ENCODE measurements at places on chromosomes 3 and 15.

DNA sequence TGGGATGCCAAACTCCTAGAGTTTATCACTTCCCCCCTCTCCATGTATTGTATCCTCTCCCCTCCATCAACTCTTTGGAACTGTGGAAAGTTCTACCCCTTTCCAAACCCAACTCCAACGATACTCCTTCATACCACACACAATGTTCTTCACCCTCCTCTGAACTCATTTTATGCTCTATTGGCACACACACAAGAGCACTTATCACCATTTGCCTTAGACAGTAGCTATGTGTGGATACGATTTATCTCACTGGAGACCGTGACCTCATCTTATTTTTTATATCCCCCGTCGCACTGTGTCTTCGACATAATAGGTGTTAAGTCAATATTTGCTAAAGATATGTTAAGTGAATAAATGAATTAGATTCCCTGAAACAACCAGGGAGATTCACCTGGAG lies 316.5 kb upstream of the PROK2 start:
- no peak for DNase-seq

DNA sequence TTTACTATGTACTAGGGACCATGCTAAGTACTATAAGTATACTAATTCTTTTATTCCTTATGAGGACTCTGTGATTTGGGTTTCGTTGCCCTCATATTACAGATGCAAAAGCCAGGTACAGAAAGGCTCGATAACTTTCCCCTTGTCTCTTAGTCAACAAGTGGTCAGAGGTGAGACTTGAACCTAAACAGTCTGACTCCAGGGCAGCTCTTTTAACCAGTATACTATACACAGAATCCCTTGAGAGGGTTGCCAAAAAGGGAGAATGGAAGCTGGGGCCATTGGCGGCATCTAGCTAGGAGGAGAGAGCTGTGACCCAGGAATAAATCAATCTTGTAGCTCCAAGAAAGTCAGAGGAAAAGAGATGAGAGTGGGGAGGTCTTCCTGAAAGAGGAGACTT lies 92.4 kb downstream of the TOP2B start:
- no peak for DNase-seq

- no peak for DNase-seq
These were observed 22.1 kb downstream of the UBE3A start for GRCh38 chr15:25416693-25417092.

DNA sequence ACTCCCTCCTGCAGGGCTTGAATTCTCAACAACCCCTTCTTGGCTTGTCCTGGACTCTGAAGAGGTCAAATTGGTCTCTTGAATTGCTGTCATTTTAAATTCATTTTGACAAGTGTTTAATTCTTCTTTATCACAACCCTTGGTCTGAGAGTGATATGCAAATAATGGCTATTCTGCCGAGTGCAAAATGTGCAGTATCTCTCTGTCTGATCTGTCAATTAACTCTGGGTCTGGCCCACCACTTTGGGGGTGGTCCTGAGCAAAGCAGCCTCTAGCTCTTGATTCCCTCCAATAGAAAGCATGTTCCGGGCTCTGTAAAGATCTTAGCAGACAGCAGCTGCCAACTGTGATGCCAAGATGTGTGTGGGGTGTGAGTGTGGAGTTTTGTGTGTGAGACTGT lies 2.2 kb upstream of the IGDCC3 start:
- DNase-seq, result no peak

DNA sequence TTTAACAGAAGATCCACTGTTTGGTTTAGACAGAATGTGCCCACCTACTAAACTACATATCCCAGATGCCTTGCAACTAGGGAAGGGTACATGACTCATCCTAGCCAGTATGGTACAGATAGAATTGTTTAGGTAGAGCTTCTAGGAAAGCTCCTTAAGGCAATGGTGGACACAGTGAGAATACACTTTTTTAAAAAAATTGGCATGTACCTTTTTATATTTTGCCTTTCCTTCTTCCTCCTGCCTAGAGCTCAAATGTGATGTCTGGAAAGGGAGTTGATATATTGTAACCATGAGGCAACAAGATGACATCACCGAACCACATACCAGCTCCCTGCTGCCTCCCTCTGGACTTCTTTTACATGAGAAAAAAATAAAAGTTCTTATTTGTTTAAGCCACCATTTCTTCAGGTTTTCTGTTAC lies 14.4 kb upstream of the C3orf80 start:
- DNase-seq, result peak; percentile 52

- no peak for DNase-seq
These were observed 79.2 kb downstream of the IL1RAP start for GRCh38 chr3:190593075-190593474.

DNA sequence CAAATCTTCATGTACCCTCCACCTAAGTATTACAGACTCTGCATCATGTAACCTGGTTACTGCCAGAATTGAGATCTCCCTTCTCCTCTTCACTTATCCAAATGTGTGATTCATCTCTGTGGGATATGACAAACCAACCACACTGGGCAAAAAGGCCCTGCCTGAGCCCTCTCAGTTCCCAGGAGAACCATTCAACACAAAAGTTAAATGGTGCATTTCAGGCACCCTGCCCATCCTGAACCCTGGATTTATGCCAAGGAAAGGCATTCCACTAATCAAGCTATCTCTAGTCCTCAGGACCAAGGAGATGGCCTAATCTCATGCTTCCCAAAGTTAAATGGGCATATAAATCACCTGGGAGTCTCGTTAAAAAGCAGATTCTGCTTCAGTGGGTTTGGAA lies 108.5 kb downstream of the TNIK start:
- peak; percentile 87 for DNase-seq

DNA sequence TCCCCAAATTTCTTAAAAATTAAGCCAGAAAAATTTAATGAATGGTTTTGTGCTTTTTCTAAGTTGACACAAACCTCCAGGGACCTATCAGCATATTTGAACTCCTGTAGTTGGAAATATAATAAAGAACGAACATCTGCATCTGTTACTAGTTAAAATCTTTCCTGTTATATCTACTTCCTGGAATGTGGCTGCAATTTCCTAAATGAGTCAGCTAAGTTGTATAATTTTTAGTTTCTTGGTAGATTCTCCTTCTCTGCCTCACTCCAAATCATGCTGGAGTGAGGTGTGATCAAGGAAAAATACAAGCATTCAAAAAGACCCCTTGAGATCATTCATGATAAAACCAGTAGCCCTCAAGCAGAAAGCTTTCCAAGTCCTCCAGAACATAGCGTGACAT lies 106.2 kb upstream of the MCTP2 start:
- DNase-seq, result peak; percentile 64

- no peak for DNase-seq
These were observed 8.2 kb downstream of the MAGEF1 start for GRCh38 chr3:184703657-184704056.

DNA sequence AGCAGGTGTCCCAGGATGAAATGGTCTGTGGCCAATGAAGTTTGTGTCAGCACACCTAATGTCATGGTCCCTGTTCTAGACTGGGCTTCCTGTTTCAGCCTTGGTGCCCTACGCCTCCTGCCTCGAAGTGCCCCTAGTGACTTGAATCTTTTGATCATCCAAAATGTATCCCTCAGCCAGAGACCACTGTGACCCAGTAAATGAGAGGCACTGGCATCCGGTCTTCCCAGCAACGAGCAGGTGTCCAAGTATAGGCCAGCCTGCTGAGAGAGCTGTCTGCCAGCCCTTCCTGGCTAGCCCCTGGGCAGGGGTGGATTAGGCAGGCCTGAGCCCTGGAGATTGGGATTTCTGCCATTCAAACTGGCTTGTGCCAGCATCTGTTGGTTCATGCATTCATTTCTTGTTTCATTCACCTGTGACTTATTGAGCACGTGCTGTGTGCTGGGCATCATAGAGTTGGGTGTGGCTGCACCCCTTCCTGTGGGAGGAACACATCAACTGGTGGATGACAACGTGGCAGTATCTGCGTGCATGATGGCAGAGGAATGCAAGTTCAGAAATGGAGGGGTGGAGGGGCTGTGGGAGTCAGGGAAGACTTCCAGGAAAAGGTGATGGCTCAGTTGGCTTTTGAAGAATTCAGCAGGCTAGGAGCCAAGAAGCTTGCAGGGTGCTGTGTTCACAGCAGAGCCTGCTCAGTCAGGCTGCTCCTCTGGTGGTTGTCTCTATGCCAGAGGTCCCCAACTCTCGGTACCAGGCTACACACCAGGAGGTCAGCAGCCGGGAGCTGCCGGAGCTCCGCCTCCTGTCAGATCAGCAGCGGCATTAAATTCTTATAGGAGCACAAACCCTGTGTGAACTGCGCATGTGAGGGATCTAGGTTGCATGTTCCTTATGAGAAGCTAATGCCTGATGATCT lies 21.6 kb downstream of the ESYT3 start:
- no peak for DNase-seq

GRCh38 chr3:44080474-44081072 lies 161.1 kb upstream of the TOPAZ1 start:
- no peak for DNase-seq

- DNase-seq, result peak; percentile 61
These were observed 105.7 kb downstream of the PPP2R3A start for GRCh38 chr3:136070953-136071949.

- DNase-seq, result peak; percentile 69
These were observed 1.0 kb downstream of the PRKCD start for GRCh38 chr3:53161820-53162671.

- DNase-seq, result peak; percentile 59
These were observed 222.3 kb upstream of the CDIN1 start for GRCh38 chr15:36356978-36357601.

DNA sequence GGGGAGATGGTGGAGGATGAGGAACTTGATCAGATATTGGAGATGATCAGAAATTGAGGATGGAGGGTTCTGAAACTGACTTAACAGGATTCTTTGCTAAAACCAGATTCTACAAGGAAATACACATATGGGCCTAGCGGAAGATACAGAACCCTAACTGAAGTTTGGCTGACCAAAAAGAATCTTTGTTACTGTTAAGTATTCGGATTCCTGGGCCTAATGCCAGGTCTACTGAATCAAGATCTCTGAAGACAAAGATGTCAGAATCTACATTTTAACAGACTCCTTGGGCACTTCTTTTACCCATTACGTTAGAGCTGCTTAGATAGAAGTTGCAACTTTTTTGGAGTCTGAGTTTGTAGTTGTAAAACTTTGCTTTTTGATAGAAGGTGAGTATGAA lies 137.7 kb downstream of the FNDC3B start:
- peak; percentile 20 for DNase-seq

DNA sequence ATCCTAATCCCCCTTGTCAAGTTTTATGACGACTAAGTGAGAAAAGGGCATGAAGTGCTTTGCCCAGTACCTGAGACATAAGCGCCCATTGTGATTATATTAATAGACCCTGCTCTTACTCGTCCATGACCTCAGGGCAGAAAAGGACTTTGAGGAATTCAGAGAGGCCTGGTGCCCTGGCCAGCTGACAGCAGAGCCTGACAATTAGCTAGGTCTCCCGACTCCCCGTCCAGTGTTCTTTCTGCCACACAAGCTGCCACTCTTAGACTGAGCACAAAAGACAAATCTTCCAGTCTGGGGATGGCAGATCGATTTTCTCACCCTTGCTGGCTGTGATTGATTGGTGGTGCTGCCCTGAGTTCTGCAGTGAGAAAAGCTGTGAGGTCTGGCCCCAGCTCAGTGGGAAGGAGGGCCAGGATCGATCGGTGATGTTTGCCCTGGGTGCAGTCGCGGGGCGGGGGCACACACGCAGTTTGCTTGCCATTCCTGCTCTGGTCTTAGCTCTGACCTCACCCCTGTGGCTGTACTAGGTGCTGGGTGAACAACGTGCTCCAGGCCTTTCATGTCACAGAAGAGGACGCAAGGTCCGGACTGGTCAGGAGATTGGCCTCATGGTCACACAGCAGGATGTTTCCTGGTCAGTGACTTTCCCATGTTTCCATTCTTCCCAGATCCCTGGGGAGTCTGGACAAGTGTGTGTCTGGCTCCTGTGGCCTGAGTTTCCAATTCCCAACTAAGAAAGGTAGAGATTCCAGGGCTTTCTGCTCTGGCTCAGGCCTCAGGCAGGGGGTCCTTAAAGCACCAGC lies 67.4 kb upstream of the TLE3 start:
- DNase-seq, result no peak

GRCh38 chr3:58068122-58068809 lies 60.0 kb downstream of the FLNB start:
- no peak for DNase-seq

GRCh38 chr3:104886220-104886995 lies 480.3 kb upstream of the ALCAM start:
- peak; percentile 26 for DNase-seq

DNA sequence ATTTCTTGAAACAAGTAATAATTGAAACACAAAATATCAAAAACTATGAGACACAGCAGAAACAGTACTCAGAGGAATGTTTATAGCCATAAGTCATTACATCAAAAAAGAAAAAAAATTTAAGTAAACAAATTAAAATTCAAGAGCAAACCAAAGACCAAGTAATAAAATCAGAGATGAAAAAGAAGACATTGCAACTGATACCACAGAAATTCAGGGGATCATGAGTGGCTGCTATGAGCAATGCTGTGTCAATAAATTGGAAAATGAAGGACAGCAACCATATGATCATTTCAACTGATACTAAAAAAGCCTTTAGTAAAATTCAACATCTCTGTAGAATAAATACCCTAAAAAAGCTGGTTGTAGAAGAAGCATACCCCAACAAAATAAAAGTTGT lies 644.1 kb upstream of the BCHE start:
- no peak for DNase-seq

- peak; percentile 85 for DNase-seq
These were observed 16.9 kb downstream of the SLC24A1 start for GRCh38 chr15:65638681-65639089.

DNA sequence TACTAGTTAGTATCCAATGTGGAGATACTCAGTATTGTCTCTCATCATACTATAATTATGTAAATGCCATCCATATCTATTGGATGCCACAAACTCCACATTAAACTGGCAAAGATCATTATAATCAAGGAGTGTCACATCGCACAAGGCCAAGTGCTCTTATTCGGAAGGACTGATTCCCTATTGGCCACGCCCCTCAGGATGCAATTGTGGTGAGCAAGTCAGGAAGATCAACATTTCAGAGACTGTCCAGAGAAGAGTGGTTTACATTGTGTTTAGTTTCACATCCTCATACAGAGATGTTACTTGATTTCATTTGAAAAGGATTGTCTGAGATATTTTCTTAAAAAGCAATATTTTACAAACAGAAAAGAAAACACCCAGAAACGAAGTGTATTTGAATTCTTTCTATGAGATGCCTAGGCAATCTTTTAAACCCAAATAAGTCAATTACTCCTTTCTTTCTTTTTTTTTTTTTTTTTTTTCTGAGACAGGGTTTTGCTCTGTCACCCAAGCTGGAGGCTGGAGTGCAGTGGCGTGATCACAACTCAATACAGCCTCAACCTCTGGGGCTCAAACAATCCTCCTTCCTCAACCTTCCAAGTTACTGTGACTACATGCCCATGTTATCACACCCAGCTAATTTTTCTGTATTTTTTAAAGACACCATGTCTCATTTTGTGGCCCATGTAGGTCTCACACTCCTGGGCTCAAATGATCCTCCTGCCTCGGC lies 369.1 kb downstream of the RBMS3 start:
- DNase-seq, result peak; percentile 14

GRCh38 chr3:50127251-50127691 lies 27.9 kb upstream of the SEMA3F start:
- no peak for DNase-seq

All from AG20443 (cell line).